ENCODE measurements at places on chromosomes 16 and 17.

DNA sequence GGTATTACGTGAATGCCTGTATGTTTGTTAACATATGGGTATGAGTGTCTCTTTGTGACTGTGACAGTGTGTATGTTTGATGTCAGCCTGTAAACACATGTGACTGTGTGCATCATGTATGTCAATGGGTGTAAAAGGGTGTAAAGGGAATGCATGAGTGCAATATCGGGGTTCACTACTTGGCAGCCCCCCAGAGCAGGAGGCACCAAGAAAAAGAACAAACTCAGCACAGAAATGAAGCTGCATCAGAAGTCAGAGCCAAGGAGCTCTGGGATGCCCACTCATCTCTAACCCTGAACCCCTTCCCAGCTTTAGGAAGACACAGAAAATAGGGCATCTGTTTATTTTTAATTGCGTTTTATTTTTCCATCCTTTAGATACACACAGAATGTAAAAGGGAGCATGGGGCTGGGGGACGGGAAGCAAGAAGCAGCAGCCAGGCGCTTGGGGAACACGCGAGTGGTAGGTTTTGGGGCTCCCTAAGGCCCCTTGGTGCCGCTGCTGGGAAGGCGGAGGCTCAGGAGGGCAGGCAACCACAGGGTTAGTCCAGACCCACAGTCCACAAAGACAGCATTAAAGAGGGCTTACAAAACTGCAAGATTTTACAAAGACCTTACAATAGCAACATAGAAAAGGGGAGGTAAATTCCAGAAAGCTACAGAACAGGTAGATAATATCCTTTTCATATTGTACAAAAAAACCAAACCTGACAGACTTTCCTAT is 2.3 kb upstream of the HOXB6 start:
- no peak for DNase-seq

GRCh38 chr17:79008666-79009387 is 737 bp downstream of the CANT1 start:
- DNase-seq: no peak

- no peak for DNase-seq
Measured at GRCh38 chr17:27547301-27547683, 83.7 kb upstream of the LGALS9 start.

DNA sequence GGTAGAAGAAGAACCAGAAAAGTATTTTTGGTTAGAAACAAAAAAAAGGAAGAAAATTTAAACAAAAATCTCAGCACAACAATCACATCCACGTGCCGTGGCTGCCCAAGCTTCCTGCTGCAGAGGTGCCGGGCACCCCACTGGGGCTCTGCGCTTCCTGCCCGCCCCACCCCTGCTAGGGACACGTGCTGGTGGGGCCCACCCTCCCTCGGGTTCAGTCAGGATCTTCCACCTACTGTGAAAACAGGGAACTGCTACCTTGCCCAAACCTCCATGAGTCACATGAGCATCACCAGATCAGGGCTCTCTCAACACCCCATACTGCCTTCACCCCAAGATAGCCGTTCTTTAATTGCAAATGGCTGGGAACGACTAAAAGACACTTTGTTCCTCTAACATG is 24.4 kb upstream of the CYTH1 start:
- peak; percentile 74 for DNase-seq

DNA sequence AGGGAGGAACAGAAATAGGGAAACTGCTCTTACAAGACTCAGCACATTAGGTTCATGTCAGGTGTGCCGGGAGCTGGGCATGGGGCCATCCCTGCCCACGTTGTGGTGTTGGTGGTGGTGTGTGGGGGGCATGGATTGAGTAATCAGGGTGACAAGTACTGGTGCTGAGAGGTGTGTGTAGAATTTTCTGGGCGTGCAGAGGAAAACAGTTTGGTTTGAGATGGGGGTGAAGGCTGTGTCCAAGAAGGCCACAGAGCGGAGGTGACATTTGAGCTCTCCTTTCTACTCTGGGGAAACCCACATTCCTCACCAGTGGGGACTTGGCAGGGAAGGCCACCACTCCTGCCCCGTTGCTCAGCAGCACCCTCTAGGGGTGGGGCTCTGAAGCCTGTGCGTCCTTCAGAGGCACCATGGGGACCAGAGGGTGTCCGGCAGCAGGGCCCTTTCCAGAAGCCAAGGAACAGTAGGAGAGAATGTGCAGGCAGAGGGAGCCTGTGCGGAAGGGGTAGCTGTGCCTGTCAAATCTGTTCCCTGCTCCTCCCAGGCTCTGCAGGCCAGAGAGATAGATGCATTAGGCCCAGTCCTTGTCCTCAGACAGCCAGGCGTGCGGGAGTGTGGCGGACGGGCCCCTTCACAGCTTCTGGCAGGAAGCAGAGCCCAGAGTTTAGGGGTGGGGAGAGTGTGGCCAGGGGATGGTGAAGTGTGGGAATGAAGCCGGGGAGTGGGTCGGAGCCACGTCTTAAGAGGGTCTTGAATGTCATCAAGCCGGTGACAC is 48.7 kb upstream of the GSE1 start:
- DNase-seq: no peak

DNA sequence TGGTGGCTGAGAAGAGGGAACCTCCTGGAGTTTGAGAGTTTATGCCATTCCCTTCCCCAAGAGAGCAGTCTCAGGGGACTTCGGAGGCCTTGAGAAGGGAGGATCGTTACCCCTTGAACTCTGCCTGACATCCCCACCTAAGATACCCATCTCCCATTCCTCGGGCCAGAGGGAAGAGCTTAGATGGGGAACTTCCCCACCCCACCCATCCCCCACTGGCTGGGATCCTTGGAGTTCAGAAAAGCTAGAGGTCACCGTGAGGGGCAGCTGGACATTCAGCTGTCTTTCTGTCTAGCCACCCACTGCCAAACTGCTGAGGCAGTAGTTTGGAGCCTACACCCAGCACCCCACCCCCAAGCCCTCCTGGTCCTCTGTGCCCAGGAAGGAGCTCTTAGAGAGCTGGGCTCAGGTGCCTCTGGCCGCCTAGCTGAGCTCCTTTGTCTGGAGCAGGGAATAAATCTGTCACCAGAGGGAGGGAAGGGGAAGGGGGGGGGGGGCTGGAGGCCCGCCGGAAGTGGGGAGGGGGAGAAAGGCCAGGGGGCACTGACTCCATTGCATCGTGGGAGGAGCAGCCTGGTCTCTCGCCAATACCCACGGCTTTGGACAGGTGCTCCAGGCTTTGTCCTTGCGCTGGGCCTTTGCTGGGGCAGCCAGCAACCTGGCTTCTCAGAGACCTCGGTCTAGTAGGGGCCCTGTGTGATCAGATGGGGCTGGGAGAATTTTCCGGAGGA is 1.0 kb downstream of the HSD11B2 start:
- no peak for DNase-seq

- DNase-seq: no peak
Measured at GRCh38 chr16:9977333-9977897, 204.8 kb downstream of the GRIN2A start.

GRCh38 chr17:35743626-35744328 is 9.3 kb downstream of the GAS2L2 start:
- DNase-seq: no peak

GRCh38 chr17:17186051-17186450 is 20.1 kb downstream of the PLD6 start:
- DNase-seq: no peak

DNA sequence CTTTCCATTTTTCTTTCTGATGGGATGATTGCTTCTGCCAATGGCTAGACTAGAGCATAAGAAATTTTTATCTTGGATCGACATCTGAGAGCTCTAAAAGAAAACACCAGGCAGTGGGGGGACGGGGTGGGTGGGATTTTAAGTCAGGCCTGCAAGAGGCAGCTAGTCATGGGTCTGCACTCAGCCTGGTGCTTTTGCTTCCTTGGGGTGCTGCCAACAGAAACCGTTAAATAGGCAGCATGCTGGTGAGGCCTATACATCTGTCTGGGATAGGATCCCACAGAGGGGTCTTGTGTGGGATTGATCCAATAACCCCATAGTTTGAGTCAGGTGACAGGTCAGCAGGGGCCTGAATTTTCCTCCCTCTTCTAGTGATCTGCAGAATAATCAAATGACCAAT is 26.9 kb downstream of the ZNRF1 start:
- DNase-seq: no peak

GRCh38 chr16:1778200-1779179 is 3.9 kb downstream of the SPSB3 start:
- no peak for DNase-seq

GRCh38 chr16:72355561-72355960 is 183.6 kb upstream of the PMFBP1 start:
- DNase-seq: no peak

DNA sequence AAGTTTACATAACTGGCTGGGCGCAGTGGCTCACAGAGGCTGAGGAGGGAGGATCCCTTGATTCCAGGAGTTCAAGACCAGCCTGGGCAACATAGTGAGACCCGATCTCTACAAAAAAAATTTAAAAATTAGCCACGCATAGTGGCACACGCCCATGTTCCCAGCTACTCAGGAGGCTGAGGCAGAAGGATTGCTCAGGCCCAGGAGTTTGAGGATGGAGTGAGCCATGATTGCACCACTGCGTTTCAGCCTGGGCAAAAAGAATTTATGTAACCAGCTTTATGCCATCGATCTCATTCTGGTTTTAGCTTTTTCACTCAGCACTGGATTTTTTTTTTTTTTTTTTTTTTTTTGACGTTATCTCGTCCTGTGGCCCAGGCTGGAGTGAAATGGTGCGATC is 9.1 kb upstream of the CD300E start:
- DNase-seq: no peak

DNA sequence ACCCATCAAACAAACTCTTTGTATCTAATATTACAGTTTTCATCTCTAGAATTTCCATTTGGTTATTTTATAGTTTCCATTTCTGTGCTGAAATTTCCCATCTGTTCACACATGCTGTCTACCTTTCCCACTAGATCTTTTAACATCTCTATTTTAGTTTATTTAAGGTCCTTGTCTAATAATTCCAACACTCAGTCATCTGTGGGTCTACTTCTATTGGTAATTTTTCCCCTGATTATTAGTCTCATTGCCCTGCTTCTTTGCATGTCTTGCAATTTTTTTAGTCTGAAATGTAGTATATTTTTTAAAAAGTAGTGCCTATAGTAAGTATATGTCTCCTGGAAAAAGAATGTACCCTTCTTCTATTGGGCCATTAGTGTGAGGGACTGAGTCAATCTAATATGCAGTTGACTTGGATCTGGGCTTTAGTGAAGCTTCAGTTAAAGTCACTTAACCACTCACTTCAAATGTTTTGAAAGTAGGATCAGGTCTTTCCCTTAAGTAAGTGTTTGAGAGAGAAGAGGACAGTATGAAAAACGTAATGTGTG is 370.8 kb downstream of the SEC14L1 start:
- DNase-seq: no peak

- DNase-seq: no peak
Measured at GRCh38 chr17:19743101-19744100, 4.7 kb downstream of the ALDH3A1 start.

DNA sequence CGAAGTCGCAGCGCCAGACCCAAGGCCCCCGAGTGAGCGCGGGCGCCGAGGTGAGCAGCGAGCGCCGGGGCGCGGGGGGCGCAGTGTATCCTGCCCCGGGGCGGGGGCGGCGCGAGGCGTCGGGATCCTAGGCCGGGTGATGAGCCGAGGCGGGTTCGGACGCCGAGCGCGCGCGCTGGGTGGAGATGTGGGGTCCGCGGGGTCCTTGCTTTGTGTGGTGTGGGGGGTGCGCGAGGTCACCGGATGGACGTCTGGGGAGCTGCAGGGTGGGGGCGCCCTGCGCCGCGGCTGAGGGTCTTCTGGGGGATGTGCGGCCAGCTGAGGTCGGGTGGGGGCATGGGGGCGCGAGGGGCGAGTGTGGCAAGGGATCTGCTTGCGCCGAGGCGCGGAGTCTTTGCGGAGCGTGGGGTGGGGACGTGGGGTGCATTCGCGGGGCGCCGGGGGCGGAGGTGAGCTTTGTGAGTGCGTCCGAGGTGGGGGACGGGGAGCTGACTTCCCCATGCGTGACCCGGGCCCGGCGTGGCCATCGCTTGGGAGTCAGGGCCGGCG is 560 bp downstream of the RAI1 start:
- DNase-seq: peak; percentile 55

- DNase-seq: no peak
Measured at GRCh38 chr16:81581107-81581506, 136.5 kb downstream of the CMIP start.

DNA sequence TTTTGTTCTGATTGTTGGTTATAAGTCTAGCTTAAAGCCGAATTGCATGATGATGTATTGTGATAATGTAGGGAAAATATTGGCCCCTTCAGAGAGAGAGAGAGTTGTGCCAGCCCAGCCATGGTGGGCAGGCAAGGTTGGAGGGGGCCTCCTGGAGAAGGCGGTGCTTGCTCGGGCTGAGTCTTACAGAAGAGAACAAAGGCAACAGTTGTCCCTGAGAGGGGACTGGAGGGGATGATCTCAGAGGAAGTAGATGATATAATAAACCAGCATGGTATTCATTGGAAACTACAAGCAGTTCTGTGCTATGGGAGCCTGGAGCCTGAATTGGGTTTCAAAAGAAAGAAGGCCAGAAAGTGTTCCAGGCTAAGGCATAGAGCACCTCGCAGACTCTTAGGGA is 173.8 kb downstream of the RPTOR start:
- no peak for DNase-seq

GRCh38 chr16:87330646-87331045 is 13.5 kb upstream of the C16orf95 start:
- no peak for DNase-seq

GRCh38 chr16:67150833-67151396 is at the start of gene B3GNT9:
TSS of gene B3GNT9 (minus strand) at chr16:67150998. CDS start at chr16:67150485, 513 bp downstream.
- DNase-seq: no peak

- DNase-seq: peak; percentile 70
Measured at GRCh38 chr17:74379495-74380085, 12.3 kb downstream of the GPR142 start.

GRCh38 chr16:1932050-1933028 is 10.7 kb downstream of the MSRB1 start:
- DNase-seq: no peak

DNA sequence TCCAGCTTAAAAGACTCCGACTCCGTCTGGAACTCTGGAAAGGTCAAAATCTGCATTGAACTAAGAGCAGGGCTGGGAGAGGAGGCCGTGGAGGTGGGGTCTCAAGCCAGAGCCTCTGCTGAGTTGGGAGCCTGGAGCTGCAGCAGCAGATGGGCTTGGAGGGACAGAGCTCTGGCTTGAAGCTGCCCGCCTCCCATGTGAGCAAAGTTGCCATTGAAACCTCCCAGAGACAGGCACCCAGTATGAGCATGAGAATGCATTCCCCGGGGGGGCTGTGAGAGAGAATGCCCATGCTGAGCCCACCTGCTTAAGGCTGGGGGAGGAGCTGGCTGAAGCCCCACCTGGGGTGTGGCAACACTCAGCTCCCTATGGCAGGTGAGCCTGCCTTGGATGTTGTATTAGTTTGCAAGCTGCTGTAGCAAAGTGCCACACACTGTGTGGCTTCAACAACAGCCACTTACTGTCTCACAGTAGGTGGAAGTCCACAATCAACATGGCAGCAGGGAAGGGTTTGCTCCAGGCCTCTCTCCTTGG is 9.6 kb downstream of the KIF19 start:
- no peak for DNase-seq

GRCh38 chr17:14779241-14779640 is 478.4 kb downstream of the HS3ST3B1 start:
- no peak for DNase-seq

DNA sequence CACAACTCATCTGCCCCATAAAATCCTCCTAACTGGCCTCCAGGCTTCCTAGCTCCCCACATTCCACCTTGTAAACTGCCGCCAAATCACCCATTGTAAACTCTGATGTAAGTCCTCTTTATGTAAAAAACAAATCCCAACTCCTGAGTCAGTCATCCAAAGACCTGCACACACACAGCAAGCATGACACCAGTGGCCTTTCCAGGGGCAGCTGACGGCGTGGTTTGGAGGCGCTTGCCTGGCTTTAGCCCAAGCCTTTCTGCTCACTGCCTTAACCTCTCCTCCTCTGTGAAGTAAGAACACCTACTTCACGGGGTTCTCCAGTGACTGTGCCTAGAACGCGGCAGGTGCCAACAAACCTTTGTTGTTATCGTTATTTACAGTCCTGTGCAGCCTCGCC is 14.0 kb downstream of the UBE2O start:
- no peak for DNase-seq

All from naive B cell (primary cell).